ENCODE measurements at places on chromosomes 7 and 10.

DNA sequence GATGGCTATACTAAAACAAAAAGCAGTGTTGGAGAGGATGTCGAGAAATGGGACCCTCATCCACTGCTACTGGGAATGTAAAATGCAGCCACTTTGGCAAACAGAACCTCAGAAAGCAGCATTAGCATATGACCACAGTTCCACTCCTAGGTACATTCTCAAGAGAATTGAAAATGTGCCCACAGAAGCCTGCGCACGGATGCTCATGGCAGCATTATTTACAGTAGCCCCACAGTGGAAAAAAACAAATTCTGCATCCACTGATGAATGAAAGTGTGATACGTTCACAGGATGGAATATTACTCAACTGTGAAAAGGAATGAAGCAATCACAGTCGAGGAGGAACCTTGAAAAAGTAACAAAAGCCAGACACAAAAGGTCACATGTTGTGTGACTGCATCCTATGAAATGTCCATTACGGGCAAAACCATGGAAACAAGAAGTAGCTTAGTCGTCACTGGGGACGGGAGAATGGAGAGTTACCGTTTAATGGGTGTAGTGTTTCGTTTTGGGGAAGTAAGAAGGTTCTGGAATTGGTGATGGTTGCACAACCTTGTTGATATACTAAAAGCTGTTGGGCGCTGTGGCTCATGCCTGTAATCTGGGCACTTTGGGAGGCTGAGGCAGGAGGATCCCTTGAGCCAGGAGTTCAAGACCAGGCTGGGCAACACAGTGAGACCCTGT, 2.5 kb upstream of the UPK3B start:
- no peak for DNase-seq

GRCh38 chr7:104921596-104921995, 92.4 kb upstream of the KMT2E start:
- no peak for DNase-seq

DNA sequence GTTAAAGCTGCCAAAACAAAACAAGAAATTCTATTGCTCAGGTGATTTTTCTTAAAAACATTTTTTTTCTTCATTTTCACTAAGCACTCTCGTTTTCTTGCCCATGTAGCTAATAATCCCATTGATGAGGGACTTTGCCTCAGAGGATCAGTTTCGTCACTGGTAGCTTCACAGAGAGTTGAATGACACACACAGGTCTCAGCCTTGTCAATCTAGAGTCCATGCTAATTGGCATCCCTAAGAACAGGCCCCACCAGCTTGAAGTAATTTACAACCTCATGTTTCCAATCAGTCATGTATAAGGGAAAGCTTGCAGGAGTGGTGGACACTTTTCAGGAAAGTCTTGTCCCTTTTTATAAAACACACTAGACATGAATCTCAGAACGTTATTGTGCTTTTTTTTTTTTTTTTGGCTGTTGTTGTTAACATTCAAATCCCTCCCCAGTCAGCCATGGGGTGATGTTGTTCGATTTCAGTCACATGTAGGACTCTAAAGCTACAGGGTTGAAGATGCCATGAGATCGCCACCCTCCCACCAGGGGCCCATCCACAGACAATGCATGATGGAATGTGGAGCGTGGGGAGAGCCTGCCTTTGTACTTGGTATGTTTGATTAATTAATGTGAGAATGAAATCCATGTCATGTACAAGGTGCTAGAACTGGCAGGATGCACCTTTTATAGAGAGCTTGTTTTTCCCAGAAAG, 232.4 kb upstream of the FZD8 start:
- DNase-seq: no peak

GRCh38 chr7:48225101-48225500, 53.8 kb downstream of the ABCA13 start:
- no peak for DNase-seq

DNA sequence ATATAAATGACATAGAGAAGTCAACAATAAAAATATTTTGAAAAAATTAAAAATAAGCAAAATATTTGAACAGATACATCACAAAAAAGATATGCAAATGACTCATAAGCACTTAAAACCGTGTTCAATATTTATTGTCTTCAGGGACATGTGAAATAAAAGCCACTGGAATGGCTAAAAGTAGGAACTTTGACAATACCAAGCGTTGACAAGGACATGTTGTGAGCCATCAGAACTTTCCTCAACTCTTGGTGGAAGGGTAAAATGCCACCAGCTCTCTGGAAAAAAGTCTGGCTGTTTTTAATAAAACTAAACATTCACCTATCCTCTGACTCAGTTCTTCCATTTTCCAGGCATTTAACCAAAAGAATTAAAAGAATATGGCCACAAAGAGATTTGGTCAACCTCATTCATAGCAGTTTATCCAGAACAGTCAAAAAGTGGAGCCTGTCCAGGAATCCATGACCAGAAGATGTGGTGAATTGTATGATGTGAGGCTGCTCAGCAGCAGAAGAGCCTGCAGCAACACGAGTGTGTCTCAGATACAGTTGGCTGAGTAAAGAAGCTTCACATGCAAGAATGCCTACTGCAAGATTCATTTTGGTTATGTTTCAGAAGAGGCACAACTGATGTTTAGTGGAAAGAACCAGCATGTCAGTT, 7.1 kb upstream of the KLF6 start:
- DNase-seq: no peak

- DNase-seq: no peak
Measured at GRCh38 chr10:132524443-132525285, 12.9 kb upstream of the INPP5A start.

DNA sequence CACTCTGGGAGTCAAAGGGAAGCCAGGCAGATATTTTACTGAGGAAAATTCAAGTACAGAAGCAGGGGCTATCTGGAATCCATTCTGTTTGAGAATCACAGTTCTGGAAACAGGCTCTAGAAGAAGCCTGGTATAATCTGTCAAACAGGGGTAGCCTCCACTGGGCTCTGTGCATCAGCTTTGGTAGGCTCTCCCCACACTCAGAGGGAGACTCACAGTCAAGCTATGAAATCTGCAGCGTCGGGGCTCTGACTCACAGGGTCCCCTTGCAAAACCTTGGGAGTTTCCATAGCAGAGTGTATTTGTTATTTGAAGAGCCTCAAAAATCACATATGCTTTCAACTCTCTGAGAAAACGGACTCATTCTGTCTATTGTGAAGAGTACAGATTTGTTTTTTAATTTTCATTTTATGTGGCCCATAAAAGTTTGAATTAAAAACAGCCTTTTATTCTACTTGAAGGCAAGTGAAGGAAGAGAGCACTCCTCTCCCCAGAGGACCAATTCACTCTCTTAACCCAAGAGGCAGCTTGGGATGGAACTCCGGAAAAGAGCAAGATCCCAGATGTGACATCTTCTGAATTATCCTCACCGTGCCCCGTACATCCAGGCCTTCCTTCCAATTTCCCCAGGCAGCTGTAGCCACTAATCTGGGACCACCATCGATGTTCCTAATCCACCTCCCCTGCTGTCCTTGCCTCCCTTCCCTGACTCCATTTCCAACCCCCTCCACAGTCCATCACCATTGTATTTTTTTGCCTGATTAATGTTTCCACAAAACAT, 590.9 kb upstream of the MGMT start:
- no peak for DNase-seq

- peak; percentile 25 for DNase-seq
Measured at GRCh38 chr10:54402576-54402975, 398.5 kb downstream of the PCDH15 start.

DNA sequence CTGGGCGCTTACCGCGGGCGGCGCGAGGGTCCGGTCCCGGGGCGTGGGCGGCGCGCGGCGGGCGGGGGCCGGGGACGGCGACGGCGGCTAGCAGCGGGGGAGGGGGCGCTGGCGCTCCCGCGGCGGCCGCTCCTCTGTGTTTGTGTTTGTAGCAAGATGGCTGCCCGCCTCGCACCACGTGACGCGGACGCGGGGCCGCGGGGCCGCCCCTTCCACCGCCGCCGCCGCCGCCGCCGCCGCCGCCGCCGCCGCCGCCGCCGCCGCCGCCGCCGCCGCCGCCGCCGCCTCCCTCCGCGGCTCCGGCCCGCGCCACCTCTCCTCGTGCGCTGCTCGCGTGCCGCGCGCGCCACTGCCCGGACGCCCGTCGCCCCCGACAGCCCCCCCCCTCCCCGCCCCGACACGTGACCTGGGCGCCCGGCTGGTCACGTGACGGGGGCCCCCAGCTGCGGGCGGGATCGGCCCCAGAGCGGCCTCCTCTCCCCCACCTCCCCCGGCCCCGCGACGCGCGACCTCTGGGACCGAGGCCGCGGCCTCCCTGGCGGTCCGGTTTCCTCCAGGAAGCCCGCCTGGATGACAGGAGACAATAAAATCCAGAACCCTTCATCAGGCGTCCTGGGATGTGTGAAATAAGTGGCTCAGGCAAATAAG, at the start of gene GIGYF1:
Gene GIGYF1 (minus strand): TSS at position 153 of the 648 bp plus-strand sequence. CDS start 6,012 bp downstream, outside the sequence.
- no peak for DNase-seq

GRCh38 chr10:60480865-60481563, 91.3 kb upstream of the ANK3 start:
- no peak for DNase-seq

GRCh38 chr10:102376901-102377300, 18.6 kb upstream of the NFKB2 start:
- no peak for DNase-seq

GRCh38 chr10:51896849-51897248, 197.5 kb upstream of the CSTF2T start:
- no peak for DNase-seq

GRCh38 chr7:9307131-9307530, 873.7 kb downstream of the NXPH1 start:
- DNase-seq: no peak

DNA sequence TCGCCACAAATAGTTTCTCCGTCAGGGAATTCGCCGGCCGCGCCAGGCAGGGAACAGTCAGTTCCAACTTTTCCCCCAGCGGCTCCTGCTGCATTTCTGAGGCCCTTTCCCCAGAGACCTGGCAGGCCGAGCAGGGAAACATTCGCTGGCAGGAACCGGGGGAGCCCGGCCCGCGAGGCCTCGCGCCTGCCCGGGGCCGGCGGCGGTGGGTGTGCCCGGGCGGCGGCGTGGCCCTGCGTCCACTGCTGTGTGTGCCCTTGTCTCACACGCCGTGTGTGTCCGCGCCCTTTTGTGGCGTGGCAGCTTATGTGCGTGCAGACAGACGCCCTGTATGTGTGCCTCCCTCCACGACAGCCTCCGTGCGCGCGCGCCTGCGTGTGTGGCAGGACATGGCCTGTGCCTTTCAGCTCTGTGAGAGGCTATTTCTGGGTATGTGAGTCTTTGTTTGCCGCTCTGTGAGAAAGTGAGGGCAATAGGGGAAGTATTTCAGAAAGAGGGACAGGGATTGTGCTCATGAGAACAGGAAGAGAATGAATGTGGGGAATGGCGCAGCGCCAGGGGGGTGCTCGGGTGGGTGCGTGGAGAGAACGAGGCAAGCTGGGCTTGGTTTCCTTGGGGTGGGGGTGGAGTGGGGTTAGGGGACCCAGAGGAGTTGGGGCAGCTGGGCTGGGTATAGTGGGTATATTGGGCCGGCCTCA, 689 bp upstream of the SMARCD3 start:
- no peak for DNase-seq

GRCh38 chr7:80771523-80771922, 133.1 kb downstream of the CD36 start:
- DNase-seq: no peak

- DNase-seq: no peak
Measured at GRCh38 chr10:109343293-109343692, 580.0 kb downstream of the XPNPEP1 start.

DNA sequence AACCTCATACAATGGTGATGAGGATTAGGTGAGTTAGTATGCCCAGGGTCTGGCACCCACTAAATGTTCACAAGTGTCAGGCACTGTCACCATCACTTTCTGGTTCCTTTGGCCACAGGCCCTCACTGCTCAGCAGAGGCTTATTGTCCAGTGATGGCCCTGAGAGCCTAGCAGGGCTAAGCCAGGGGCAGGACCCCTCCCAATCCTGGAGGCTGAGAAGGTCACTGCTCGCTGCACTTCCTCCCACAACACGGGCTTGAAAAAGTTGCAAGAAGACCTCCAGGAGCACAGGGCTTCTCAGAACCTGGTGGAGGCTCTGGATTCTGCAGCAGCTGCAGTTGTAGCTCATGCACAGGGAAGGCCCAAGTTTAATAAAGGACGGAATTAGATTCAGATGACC, 48.1 kb downstream of the DRGX start:
- DNase-seq: no peak

DNA sequence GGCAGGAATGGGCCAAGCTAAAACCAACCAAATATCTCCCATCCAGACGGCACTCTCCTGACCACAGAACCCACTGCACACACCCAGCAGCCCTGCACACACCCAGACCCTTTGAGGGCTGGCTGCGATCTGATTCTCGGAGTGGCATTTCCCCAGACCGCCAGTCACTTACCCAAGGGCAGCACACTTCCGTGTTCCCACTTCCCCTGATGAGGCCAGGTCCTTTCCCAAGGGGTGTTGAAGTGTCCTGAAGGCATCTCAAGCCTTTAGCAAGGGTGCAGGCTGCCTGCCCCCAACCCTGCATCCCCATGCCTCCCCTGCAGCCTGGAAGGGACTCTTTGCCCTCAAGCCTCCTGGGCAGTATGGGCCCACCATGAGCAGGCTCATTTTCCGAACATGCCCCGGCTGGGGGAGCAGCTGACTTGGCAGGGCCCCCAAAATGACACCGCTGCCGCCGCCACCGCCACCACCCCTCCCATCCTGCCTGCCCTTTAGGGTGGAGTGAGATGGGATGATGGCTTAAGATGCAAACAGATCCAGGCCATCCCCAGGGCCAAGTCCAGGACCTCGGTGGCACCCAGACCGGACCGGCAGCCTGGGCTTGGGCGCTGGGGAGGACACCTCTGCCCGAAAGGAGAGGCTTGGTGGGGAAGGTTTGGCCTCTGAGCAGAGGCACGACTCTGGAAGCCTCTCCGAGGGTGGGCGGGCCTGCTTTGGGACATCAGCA, 159.8 kb downstream of the NRF1 start:
- DNase-seq: no peak

GRCh38 chr10:58817201-58817846, 304.7 kb downstream of the BICC1 start:
- no peak for DNase-seq

DNA sequence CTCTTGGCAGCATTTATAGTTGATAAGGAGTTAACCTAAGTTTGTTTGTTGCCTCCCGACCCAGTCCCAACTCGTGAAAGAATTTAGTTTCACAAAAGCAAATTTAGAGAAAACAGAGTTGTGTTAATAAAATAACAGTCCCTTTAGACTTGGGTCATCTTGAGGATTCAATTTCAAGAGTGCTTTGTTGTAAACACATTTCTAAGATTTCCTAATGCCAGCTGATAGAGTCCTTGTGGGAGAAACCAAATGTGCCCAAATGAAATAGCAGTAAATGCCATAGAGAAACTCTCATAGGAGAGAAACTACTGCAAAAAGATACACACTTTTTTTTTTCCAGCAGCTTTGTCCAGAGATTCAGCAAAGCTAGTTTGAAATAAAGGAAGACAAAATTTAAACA, 211.3 kb upstream of the BMPER start:
- no peak for DNase-seq

GRCh38 chr10:19993714-19994315, 177.6 kb downstream of the PLXDC2 start:
- DNase-seq: no peak

GRCh38 chr7:70317356-70317755, 719.1 kb downstream of the AUTS2 start:
- DNase-seq: no peak

GRCh38 chr10:80453842-80454512, at the start of gene TSPAN14:
TSPAN14 (plus strand) TSS chr10:80454310; CDS start chr10:80489234, 34,924 bp downstream.
- no peak for DNase-seq

- no peak for DNase-seq
Measured at GRCh38 chr7:107827501-107827900, 24.5 kb upstream of the SLC26A3 start.

- DNase-seq: no peak
Measured at GRCh38 chr10:78748235-78748533, 320.6 kb upstream of the ZMIZ1 start.

GRCh38 chr7:134302120-134302519, 14.6 kb downstream of the SLC35B4 start:
- DNase-seq: no peak

- no peak for DNase-seq
Measured at GRCh38 chr7:94567396-94567795, 57.8 kb downstream of the CASD1 start.

All from left renal cortex interstitium (tissue), 4 donors.